ENCODE measurements at places on chromosomes 16 and 17. TPM values are rescaled to one million over a fixed set of nuclear protein-coding genes. Genes with fewer than 3 reads are reported as not detected.

DNA sequence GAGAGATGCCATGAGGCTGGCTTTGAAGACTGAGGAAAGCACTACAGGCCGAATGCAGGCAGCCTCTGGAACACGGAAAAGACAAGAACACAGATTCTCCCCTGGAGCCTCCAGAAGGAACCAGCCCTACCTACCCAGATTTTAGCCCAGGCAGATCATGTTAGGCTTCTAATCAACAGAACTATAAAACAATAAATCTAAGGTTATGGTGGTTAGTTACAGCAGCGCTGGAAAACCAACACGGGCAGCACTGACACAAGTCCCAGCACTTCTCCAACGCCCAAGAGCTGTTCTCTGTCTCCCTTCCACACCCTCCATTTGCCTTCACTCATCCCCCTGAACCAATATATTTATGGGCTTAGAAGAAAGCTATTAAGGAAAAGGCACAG lies 7.5 kb downstream of the ANKRD11 start:
- H3K36me3 ChIP-seq, result peaks cover 7% of the 10 kb centered on the region
- no peaks in the 10 kb centered on the region for H3K27me3 ChIP-seq
- peak overlapping the region; percentile 51 for H3K27ac ChIP-seq

KATNIP gene
- polyA plus RNA-seq, result 4.5 TPM

RAB26 gene
- not detected for polyA plus RNA-seq

GRCh38 chr17:38441429-38442061 lies 13.3 kb downstream of the ARHGAP23 start:
- H3K4me1 ChIP-seq, result peaks cover 6% of the 10 kb centered on the region
- no peak overlapping the region for H3K4me3 ChIP-seq
- H3K36me3 ChIP-seq, result no peaks in the 10 kb centered on the region

DNA sequence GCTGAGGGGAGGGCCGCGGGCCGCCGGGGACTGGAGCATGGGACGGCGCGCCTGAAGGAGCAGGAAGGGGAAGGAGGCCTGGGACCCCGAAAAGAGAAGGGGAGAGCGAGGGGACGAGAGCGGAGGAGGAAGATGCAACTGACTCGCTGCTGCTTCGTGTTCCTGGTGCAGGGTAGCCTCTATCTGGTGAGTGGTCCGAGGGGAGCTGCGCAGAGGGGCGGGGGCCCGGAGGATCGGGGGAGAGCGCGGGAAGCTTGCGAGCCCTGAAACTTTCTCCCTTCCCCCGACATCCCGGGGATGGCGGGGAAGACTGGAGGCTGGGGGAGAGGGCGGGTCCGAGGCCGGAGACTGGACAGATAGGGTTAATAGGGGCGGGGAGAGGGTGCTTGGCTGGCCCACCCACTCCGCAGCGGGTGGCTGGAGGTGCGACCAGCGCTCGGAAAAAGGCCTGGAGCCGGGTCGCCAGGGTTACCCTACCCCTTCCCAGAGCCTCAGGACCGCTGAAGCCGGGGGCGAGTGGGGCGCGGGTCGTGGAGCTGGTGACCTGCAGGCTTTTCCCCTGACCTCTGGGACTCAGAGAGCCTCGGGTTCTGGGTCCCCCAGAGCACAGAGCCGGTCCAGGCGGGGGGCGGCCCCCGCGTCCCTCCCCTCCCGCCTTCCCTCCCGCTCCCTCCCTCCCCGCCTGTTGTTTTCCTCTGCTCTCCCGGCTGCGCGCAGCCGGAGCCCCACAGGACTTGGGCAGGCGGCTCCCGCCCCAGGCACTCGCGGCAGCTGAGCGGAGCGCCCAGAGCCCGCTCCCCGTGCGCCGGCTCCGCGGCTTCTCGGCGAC lies 631 bp downstream of the NXPH3 start:
- no peak overlapping the region for H3K27ac ChIP-seq
- no peaks in the 10 kb centered on the region for H3K36me3 ChIP-seq
- peaks cover 67% of the 10 kb centered on the region for H3K27me3 ChIP-seq
- H3K4me1 ChIP-seq, result peaks cover 20% of the 10 kb centered on the region
- H3K4me3 ChIP-seq, result peak overlapping the region; percentile 80

DNA sequence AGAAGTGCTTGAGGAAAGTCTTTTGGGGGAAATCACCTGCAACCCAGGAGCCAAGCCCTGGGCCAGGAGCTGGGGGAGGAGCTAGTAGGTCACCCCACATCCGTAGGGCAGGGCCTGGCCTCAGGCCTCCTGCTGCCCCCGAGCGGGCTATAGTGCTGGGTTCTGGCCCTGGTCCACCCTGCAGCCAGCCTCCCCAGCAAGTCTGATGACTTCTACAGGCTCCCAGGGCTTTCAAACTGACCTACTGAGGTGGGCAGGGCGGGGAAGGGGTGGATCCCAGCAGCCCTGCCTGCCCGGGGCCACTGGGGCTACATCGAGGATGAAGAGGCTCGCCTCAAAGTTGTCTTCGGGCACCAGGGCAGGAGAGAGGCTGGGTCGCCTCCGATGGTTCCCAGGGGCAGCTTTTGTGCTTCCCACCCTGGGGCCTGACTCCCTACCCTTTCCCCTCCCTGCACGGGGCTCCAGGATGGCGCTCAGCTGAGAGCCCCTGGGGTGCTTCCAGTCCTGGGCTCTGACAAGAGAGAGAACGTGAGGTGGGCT lies 5.0 kb downstream of the CENPX start:
- H3K27ac ChIP-seq, result peak overlapping the region; percentile 38
- H3K4me3 ChIP-seq, result no peak overlapping the region
- peaks cover 9% of the 10 kb centered on the region for H3K4me1 ChIP-seq
- DNase-seq, result no peak
- H3K36me3 ChIP-seq, result no peaks in the 10 kb centered on the region

KRT40 gene
- polyA plus RNA-seq, result not detected

- H3K27me3 ChIP-seq, result peaks cover 22% of the 10 kb centered on the region
- no peak for DNase-seq
- no peaks in the 10 kb centered on the region for H3K4me1 ChIP-seq
- no peaks in the 10 kb centered on the region for H3K36me3 ChIP-seq
- no peak overlapping the region for H3K27ac ChIP-seq
Measured at GRCh38 chr17:6348891-6349290, 86.0 kb downstream of the AIPL1 start.
